Skeletal muscle cell (primary cell): ENCODE measurements at places on chromosomes 3 and 15.

- DNase-seq = peak; percentile 70
These were observed 8.0 kb upstream of the ACAP2 start for GRCh38 chr3:195450731-195451229.

DNA sequence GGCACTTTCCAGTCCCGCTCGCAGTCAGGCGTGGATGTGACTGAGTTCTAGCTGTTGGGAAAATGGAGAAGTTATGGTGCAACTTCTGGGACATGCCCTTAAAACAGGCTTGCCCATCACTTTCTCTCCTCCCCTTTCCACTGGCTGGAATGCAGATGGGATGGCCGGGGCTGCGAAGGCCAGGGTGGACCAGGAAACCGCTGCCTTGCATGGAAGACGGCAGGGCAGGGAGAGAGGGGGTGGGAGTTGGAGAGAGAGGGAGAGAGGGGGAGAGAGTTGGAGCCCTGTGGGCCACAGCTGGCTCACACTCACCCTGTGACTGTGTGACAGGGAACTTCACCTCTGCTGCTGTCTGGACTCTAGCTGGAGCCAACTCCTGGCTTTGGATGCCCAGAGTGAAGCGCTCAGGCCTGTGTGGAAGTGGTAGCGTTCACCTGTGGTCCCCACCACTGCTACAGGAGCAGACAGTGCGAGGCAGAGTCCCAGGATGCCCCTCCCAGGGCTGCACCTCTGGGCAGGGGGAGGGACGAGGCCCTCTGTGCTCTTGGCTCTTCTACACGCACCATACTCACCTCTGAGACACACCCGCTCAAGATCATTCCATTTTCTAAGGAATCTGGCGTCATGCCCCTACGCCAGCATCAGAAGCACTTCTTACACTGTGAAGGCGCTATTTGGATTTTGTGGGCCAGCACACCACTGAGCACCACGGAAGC, 36.6 kb downstream of the KLHL25 start:
- no peak for DNase-seq

- no peak for DNase-seq
These were observed 44.0 kb upstream of the SMAD6 start for GRCh38 chr15:66658044-66658443.

- no peak for DNase-seq
These were observed 38.0 kb downstream of the MEF2A start for GRCh38 chr15:99603828-99604227.
